ENCODE measurements at places on chromosomes 5 and 9.

- DNase-seq = peak; percentile 11
Measured at GRCh38 chr9:96450613-96451528, 902 bp downstream of the HABP4 start.

GRCh38 chr9:101639311-101639710, 44.5 kb upstream of the PPP3R2 start:
- DNase-seq = no peak

DNA sequence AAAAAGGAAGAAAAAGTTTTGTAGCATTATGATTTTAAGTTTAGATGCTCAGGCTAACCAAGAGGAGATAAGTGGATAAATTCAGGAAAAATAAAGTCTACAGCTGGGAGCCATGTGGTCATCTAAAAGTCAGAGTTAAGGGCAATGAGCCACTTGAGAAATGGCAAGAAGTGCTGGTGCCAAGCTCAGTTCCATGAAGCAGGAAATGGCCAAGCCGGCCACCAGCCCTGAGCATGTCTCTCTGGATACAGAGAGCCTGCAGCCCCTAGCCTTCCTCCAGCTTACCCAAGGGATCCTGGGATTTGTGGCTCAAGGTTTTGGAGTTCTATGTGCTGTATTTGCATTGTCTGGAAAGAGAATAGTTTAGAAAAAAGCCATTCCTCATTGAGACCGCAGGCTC, 12.2 kb upstream of the S1PR3 start:
- peak; percentile 50 for DNase-seq

DNA sequence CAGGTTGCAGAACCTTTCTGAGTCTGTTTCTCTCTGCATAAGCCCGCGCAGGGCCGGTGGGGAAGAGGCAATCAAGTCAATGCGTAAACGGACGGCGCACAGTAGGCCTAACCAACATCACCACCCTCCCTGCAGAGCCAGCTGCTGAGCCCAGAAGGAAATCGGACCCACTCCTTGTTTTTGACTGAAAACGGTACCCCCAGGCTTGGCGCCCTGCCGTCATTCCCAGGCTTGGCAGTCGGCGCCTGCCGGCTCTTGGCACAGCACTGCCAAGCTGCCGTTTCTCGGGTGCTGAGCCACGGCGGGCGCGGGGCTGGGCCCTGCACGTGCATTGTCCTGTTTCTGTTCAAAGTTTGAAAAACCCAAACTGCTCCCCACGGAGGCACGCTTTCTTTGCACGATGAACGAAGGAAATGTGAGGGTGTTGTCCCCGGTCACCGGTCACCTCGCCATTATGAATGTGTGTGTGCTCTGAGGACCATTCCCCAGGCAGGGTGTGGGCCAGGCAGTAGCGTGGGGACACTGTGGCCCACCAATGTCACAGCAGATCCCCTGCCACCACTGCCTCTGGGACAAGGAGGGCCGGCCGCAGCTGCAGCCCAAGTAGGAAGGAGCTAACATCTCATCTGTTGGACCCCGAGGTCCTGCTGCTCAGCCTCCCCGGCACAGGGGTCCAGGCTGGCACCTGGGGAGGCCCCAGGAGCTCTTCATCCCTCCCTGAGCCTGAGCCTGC, 20.1 kb downstream of the FIBCD1 start:
- DNase-seq = no peak

DNA sequence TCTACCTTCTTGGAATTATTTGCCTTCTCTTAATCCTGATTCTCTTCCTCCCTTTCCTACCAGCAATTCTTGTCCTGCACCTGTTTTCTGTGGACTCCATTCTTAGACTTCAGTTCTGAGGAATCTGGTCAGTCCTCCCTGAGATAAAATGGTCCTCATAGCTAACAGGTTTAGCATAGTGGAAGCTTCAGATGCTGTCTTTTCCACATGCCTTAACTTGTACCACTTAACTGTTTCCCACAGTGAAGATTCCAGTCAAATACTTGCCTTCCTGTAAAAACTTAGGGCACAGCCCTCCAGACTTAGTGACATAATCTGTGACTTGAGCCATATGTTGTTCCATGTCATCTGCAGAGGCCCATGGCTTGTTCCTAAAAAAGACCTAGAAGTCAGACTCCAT, 261.3 kb downstream of the CWC27 start:
- no peak for DNase-seq
